Astrocyte (in vitro differentiated cells and primary cell): ENCODE measurements at places on chromosomes 2 and 18.

- peak; percentile 14 for DNase-seq
Measured at GRCh38 chr2:240300261-240300821, 135.1 kb upstream of the GPC1 start.

DNA sequence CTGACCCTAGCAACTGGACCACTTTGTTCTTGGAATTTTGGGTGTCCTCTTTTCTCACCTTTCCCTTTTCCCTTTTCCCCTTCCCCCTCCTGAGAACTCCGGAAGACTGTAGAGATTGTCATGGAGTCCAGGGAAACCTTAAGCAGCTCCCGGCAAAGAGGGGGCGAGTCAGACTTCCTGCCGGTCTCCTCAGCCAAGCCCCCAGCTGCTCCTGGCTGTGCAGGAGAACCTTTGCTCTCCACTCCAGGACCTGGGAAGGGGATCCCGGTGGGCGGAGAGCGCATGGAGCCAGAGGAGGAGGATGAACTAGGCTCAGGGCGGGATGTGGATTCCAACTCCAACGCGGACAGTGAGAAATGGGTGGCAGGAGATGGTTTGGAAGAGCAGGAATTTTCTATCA is 20.5 kb downstream of the SETBP1 start:
- no peak for DNase-seq

DNA sequence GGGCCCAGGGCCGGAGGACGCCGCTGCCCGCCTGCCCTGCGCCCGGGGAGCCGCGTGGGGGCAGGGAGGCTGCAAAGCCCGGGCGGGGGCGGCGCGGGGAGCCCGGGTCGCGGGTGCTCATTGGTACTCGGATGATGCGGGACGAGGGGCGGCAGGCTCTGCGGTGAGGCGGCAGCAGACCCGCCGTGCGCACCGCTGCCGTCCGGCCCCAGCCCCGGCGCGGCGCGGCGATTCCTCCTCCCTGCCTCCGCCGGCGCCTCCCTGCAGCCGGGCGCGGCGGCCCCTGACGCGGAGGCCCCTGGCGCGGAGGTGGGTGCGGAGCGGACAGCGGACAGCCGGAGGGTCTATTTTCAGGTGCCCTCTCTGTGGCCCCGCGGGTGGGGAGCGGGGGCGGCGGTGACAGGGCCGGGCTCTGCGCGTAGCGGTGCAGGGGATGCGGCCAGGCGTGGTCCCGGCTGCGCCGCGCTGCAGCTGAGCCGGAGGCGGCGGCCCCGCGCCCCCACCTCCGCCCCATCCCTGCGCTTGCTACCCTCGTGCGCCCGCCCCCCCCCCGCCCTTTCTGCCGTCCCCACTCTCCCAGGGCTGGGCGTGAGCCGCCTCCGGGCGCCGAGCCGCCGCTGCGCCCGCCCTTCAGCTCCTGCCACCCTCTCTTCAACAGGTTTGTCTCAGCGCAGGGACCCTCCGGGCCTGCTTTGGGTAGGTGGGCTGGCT is 640 bp downstream of the SPTBN1 start:
- DNase-seq: peak; percentile 17

GRCh38 chr18:47775961-47776360 is 154.5 kb downstream of the SMAD2 start:
- DNase-seq: no peak

DNA sequence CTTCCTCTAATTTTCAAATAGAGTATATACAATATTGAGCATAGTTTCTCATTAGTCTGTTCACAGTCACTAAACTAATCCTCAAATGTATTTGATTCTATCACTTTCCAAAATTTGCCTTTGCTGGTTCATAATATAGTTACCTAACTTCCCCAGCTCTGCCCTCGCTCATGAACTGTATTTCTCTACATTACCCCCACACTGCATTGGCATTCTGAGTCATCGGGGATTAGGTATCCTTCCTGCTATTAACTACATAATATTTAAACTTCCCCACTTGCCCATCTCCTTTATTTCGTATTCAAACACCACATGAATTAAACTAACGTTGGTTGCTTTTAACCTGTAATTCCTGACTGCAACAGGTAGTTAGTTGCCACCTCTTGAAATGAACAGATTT is 14.8 kb upstream of the CLASP1 start:
- no peak for DNase-seq

- no peak for DNase-seq
Measured at GRCh38 chr2:126978333-126978732, 79.6 kb downstream of the TEX51 start.

DNA sequence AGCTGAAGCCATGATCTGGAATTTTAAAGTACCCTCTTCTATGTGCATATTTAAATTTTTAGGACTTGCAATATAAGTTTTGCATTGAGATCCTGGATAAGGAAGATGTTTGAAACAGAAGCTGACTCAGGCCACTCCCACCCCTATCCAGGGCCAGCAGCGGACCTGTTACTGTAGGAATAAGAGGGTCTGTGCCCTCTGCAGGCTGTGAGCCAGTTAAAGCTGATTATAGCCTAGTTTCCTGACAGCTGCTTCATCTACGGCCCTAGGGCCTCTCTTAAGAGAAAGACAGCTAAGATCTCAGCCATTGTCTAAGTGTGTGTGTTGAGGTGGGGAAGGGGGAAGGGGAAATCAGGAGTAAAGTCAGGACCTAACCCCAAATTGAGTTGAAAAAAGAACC is 234.0 kb downstream of the HAUS1 start:
- no peak for DNase-seq

GRCh38 chr18:79507076-79507545 is 111.4 kb downstream of the NFATC1 start:
- peak; percentile 66 for DNase-seq

DNA sequence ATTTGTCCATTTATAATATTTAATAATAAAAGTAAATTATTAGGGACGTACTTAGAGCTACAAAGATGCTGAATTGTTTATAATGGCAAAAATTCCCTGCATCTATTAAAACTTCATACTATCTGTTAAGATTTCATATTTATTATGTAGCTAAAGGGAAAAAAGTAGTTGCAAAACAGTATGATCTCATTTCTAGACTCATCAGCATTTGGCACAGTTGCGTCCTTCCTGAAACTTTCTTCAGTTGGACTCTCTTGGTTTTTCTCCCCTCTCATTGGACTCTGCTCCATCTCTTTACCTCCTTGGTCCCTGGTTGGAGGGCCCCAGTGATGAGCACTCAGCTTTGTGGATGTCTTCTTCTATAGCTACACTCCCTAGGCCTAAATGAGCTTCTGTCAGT is 99.6 kb downstream of the TMEM247 start:
- no peak for DNase-seq
